ENCODE measurements at places on chromosomes 5 and 9.

DNA sequence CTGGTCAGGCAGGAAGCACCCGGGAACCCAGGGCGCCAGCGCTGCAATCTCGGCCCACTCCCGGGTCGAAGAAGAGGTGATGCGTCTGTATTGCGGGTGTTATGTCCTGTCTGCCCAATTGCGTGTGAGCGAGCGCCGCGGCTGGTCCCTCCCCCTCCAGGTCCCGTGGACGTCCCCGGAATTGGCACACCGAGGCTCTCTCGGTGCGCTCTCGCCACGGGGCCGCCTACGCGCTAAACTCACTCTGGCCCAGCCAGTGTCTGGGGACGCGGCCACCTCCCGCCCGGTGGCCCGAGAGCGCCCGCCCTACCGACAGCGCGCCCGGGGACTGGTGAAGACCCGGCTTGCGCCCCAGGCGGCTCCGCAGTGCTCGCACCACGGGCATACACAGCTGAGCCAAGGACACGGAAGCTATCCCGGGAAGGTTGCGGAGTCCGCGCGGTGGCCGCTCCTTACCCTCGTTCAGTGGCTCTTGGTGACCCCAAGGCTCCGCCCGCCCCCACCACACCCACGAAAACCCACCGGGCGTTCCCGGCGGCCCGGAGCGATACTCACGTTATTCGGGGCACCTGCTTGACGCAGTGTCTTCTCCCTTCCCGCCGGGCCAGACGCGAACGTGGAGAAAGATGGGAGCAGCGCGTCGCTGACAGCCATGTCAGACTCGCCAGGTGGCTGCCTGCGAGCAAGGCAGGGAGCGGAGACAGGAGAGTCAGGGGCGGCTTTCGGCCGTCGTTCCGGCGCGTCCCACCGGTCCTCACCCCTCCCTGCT, 1.0 kb downstream of the KLF4 start:
- H3K4me3 ChIP-seq = peak overlapping the region; percentile 55
- H3K27ac ChIP-seq = no peak overlapping the region
- H3K4me1 ChIP-seq = peaks cover 34% of the 10 kb centered on the region
- no peaks in the 10 kb centered on the region for H3K27me3 ChIP-seq

DNA sequence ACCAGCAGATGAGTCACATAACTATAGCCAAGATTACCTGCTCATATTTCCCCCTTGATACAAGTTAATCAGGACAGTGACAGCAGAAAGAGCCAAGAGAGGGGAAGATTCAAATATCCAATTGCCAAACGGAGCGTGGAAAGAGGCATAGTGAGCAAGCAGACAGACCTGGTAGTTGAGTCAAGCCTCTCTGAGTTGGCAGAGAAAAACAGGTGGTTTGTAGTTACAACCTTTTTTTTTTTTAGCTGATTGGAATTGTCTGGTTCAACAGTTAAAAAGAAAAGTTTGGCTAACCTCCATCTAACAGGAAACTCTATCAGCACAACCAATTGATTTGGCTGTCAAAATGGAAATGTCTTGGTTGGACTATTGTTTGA, 272.1 kb downstream of the TLE1 start:
- H3K4me3 ChIP-seq = no peak overlapping the region
- no peak overlapping the region for H3K27ac ChIP-seq
- no peaks in the 10 kb centered on the region for H3K36me3 ChIP-seq
- H3K27me3 ChIP-seq = no peaks in the 10 kb centered on the region

GRCh38 chr9:133954862-133955529, 37.1 kb downstream of the VAV2 start:
- peaks cover 57% of the 10 kb centered on the region for H3K4me1 ChIP-seq
- H3K27me3 ChIP-seq = no peaks in the 10 kb centered on the region
- DNase-seq = no peak

DNA sequence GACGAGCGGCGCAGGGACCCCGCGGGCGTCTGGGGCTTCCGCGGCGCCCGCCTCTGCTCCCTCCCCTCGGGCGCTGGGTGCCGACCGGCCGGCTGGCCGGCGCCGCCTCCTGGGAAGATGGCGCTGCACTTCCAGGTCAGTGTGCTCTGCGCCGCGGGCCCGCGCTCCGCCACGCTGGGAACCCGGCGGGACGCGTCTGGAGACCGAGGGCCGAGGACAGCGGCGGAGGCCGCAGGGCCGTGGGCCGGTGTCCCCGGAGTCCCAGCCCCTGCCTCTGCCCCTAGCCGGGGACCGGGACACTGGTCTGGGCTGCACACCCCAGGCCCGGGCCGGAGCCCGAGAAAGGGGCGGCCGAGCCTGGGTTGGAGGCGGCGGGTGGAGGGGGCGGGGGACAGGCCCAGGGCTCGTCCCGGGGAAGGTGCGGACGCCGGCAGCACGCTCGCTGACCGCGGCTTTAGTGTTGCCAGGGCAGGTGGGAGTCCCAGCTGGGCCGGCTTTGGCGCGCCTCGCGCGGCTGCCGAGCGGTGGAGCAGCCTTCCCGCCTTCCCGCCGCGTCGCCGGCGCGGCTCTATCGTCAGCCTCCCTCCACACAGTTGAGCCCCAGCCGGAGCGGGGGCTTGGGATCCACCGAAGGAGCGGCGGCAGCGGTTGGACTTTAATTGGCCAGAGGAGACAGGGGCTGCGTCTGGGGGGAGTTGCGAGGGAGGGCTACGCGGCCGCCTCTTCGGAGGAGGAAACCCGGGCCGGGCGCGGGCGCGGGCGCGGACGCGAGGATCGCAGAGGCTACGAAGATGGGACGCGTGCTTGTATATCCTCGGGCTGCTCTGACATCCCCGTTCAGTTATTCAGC, at the start of gene RANBP17:
Gene RANBP17, plus strand, starts transcription at position 102 of the 850 bp plus-strand sequence.
- peak within 1 kb of the TSS; percentile 30 for H3K27ac ChIP-seq
- peak within 1 kb of the TSS; percentile 70 for H3K4me3 ChIP-seq
- no peaks in the 10 kb centered on the region for H3K36me3 ChIP-seq
- peaks cover 2% of the 10 kb centered on the region for H3K4me1 ChIP-seq

All from mesenchymal stem cell (in vitro differentiated cells and primary cell).